ENCODE measurements at places on chromosomes 7 and 10.

- no peak for DNase-seq
These were observed 25.6 kb downstream of the DIP2C start for GRCh38 chr10:663831-664251.

DNA sequence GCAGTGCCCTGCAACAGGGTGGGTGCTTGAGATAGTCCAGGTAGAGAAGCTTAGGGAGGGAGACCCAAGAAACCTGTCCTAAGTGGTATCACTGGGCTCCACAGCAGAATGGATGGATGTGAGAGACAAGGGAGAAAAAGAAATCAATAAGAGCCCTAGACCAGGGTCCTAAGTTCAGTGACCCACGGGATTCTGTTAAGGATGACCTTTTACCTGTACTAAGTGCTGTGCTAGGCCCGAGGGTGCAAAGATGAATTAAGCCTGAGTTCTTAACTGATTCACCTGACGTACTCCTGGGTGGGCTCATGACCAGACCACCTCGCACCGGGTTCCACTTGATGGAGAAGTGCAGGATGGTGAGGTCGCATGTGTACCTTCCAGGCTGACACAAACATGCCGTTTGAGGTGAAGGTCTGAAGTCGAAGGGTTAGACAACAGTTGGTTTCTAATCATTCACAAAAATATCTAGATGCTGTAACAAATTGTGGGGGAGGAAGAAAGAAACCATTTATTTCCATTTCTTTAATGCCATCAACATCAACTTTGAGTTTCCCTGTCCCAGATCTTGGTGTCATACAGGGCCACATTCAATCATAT, 166.5 kb downstream of the HERPUD2 start:
- no peak for DNase-seq

- no peak for DNase-seq
These were observed 19.0 kb upstream of the SLC16A12 start for GRCh38 chr10:89554433-89554832.

DNA sequence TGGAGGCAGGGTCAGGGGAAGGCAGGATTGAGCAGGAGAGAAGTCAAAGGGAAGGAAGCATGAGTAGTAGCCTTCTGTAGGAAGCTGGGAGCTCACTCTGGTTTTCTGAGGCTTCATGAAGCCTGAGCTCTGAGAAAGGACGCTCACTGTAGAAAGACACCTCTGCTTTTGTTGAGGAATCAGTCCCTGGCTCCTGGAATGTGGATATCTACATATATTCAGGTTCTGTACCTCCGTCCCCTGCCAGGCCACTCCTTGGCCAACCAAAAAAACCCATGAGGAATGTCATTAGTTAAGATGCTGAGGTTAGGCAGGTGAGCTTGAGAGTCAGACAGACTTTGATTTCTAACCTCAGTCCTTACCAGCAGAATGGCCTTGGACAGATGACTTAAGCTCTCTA, 283.5 kb upstream of the HABP2 start:
- DNase-seq, result no peak

DNA sequence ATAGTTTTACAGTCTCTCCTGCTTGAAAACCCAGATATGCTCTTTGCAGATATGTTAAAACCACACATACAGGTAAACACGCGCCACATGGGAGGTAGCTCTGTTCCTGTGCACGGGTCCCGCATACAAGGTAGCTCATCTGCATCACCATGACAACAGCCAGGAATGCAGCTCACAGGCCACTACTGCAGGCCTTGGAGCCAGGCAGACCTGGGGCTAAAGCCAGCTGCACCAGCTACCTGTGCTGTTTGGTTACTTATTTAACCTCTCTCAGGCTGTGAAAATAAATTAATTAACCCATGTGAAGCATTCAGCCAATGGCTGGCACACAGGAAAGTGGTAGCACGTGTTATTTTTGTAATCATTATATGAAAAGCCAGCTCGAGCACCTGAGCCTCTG, 428.3 kb downstream of the TNS3 start:
- no peak for DNase-seq

DNA sequence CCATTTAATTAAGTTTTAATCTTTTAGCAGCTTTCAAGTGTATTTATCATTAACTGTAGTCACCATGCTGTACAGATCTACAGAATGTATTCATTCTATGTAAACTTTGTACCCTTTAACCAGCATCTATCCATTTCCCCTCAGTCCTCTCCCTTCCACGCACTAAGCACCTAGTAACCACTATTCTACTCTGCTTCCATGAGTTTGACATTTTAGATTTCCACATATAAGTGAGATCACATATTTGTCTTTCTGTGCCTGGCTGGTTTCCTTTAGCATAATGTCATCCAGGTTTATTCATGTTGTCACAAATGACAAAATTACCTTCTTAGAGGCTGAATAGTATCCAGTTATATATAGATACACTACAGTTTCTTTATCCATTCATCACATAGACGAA, 79.7 kb downstream of the BTAF1 start:
- DNase-seq, result no peak

GRCh38 chr7:139071680-139072079, 35.8 kb upstream of the ZC3HAV1L start:
- DNase-seq, result peak; percentile 40

GRCh38 chr7:143381427-143382125, 431 bp downstream of the ZYX start:
- DNase-seq, result no peak

DNA sequence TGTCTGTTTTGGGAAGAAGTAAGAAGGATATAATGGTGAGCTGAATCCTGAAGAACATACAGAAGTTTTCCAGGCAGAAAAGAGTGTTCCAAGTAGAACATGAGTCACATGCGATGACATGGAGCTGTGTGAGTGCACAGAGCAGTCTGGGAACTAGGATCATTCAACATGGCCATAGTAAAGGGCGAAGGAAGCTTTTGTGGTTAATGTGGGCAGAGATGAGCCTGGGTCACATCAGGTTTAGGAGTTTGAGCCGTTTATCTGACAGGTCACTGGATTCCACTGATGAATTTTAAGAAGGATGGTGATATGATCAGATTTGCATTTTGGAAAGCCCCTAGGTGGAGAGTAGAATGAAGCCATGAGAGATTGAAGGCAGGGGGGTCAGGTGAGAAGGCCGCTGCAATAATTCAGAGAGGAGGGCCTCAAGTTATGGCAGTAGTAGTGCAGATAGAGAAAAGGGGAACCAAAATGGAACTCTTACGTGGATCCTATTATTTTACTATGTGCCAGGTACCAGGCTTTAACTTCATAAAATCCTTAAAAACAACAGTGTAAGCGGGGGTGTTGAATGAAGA, 171.3 kb downstream of the RNLS start:
- DNase-seq, result no peak

DNA sequence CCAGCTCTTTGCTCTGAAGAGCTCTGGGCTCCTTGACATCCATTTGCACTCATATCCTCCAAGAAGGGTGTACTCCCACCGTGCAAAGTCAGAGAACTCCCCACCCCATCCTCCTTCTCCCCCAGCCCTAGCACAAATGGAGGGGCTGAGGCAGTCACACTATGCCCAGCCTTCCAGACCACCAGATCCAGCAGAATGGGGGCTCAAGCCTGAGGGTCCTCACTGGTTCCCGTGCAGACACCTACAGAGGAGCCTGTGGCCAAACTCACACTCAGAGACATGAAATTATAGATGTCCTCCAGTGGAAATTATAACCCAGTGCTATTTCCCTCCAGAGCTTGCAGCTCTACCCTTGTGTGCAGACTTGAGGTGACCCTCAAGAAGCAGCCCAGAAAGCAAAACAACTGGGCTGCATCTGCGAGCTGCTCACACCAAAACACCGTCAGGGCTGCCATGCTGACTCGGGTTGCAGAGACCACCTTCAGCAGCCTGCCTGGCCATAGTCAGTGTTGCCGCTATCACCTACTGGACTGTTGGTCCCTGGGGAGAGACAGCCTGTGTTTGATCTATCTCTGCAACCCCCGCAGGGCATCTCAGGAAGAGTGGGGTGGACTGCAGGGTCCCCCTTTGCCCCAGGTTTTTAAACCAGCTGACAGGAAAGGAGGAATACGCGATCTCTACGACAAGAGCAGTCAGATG, 7.4 kb downstream of the ZNF488 start:
- no peak for DNase-seq

GRCh38 chr7:132919771-132920170, 162.1 kb downstream of the CHCHD3 start:
- no peak for DNase-seq

DNA sequence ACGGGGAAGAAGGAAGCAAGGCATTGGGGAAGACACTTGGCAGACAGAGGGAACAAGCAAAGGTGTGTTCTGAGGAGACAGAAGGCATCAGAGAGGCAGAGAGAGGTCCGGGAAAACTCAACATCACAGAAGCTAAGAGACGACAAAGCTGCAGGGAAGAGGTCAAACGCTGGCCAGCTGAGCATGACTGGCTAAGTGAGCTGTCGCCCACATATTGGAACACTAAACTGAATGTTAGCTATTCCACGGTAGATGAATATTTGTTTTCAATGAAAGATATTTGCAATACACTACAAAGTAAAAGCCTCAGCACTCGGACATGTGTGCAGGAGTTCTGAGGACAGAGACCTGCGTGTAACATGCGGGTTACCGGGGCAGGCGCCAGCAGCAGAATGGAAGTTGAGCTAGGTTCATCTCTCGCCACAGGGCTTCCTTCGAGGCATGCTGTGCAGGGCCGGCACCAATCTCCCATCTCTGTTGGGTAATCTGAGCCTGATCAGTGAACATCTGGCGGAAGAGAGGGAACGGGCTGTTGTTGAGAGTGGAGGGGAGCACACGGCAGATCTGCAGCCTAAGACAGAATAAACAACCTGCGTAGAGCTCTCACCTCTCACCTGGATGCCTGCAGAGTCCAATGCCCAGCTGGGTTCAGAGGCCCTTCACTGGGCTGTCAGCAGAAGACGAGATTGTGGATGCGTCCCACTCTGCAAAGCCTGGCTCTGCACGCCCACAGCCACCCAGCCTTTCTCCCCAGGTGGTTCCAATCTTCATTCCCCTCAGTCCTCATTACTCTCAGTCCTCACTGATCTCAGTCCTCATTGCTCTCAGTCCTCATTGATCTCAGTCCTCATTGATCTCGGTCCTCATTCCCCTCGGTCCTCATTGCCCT, 35.9 kb downstream of the INSIG1 start:
- DNase-seq, result no peak

- no peak for DNase-seq
These were observed 12.0 kb upstream of the RASSF4 start for GRCh38 chr10:44947371-44948152.

DNA sequence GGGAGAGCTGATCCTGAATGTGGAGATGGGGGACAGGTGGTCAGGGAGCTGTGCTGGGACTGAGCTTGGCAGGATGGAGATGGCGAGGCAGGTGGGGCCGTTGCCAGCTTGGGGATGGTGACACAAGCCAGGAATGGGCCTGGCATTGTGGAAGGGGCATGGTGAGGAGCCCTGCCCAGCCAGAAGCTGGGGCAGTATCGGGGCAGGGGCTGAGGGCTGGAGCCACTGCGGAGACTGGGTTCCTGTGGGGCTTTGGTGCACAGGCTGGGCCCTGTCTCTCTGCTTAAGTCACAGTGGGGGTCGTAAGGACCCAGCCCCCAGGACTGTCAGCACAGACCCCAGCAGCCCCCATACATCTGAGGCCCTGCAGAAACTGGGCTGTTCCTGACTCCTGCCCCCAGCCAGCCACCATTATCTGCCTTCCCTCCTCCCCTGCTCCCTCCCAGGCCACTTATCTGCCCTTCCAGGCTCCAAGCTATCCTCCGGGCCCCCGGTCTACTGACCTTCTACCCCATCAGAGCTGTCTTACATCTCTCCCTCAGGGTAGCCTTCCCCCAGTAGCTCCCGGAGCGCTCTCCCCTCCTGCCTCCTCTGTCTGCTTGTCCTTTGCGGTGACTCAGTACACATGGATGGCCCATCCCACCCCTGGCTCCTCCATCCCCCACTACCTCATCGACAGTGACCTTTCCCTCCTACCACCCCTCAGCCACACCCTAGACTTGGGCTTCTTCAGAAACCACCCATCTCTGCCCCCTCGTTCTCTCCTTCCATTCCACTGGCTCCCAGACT, 44.2 kb downstream of the PPIF start:
- DNase-seq, result peak; percentile 18

- DNase-seq, result no peak
These were observed 243.6 kb downstream of the ELFN1 start for GRCh38 chr7:1913466-1914282.

DNA sequence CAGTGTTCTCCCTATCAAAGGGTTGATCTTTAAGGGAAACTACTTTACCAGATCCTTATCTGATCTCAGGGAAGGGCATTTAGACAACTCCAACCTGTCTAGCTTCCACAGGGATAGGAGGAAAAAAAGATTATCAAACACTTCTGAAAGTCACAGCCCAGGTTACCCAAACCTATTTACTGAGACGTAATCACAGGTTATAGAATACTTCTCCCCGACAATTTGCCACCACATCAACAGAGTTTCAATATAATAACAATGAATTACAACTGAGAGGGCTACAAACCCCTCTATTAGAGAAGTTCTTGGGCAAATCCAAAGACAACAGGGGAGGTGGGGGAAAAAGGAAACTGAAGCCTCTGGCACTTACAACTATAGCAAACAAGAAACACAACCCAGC, 26.3 kb downstream of the CFAP70 start:
- no peak for DNase-seq

DNA sequence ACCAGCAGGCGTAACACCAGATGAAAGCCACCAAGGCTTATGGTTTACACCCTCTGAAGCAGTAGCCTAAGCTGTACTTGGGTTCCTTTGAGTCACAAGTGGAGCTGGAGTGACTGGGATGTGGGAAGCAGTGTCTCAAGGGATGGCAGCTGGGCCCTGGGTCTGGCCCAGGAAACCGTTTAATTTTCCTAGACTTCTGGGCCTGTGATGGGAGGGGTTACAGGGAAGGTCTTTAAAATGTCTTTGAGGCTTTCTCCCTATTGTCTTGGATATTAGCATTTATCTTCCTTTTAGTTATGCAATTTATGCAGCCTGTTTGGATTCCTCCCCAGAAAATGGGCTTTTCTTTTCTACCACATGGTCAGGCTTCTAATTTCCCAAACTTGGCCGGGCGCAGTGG, 568.2 kb downstream of the ANKRD7 start:
- no peak for DNase-seq

GRCh38 chr7:149871576-149871975, 2.2 kb upstream of the ATP6V0E2 start:
- DNase-seq, result no peak

GRCh38 chr7:114086914-114087652, 168.3 kb upstream of the PPP1R3A start:
- no peak for DNase-seq

DNA sequence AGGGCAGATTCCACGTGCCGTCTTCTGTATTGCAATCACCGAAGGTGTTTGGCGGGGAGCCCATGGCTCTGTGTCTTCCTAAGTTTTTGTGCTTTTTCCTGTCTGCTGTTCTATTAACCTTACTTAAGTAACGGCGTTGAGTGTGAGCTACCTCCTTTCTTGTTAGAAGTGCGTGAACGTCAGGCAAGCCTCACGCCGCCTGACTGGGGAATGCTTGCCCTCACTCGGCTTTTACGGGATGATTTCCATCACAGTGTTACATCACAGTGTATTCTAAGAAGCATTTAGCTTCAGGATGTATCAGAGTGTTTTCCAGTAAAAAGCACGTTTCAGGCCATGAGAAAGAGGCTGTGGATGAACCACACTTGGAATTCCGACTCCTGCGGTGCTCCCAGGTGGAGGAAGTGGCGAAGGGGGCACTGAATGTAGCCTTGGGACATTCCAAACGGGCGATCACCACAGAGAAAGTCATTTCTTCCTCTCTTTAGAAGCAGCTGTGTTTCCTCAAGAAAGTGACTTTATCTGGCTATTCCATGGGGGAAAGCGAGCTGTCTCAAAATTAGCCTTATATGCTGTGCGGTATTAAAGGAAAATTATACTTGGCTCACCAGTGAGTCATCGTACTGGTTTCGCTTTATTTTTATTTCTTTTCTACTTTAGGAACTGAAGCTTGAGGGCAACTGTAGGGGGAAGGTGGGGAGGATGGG, 290.7 kb downstream of the KLF6 start:
- no peak for DNase-seq

- DNase-seq, result no peak
These were observed 103.8 kb upstream of the AHR start for GRCh38 chr7:17194656-17195055.

All from hematopoietic multipotent progenitor cell treated with erythropoietin and hydrocortisone succinate and interleukin-3 and kit ligand, for 8 days (in vitro differentiated cells).